Neural crest cell (in vitro differentiated cells): ENCODE measurements at places on chromosomes 11 and 22. TPM values are rescaled to one million over a fixed set of nuclear protein-coding genes. Genes with fewer than 3 reads are reported as not detected.
A peak's percentile ranks its signal among the peaks of the same experiment; 100 is the strongest.

TENM4 gene
- total RNA-seq, result 38.1 and 43.2 TPM in 2 replicates

CCDC116 gene
- total RNA-seq, result 1.2 and 1.3 TPM in 2 replicates

RIMBP3C gene
- total RNA-seq, result 1.0 and 1.4 TPM in 2 replicates

OR4C16 gene
- not detected in 2 replicates for total RNA-seq

ISX gene
- total RNA-seq, result not detected in 2 replicates

TEAD1 gene
- total RNA-seq, result 84.1 and 87.3 TPM in 2 replicates

- DNase-seq, result peak; percentile 26
Observed at GRCh38 chr11:67006029-67006884, 16.7 kb upstream of the SYT12 start.

- DNase-seq, result no peak
Observed at GRCh38 chr11:44818110-44818509, 91.3 kb downstream of the TSPAN18 start.

DNA sequence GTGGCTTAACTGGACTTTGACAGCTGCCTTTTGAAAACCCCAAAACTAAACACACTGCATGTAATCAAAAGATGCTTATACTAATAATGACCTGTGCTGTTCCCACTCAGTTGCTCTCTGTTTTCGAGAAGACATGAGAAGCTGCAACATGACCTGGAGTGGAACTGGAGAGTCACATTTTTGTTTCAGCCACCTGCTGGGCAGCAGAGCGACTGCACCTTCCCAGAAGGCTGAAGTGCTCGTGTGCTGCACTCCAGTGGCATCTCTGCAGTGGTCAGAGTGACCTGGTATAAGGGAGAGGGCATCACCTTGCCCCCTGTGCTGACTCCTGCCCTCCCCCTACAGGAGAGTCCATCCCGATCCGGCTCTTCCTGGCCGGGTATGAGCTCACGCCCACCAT lies 8.6 kb downstream of the THYN1 start:
- no peak for DNase-seq

DNA sequence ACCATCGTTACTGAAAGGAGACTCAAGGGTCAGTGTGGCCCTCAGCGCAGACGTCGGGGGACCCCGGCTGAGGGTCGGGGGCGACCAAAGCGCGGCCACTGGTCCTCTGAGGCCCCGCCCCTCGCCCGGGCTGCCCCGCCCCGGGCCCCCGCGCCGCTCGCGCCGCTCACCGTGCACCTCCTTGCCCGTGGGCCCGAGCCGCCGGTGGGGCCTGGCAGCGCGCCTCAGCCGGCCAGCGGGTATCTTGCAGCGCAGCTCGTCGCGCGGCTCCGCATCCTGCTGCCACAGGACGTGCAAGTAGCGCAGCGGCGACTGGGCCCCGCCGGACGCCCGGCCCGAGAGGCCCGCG lies 419 bp downstream of the ANKRD54 start:
- DNase-seq, result no peak

DNA sequence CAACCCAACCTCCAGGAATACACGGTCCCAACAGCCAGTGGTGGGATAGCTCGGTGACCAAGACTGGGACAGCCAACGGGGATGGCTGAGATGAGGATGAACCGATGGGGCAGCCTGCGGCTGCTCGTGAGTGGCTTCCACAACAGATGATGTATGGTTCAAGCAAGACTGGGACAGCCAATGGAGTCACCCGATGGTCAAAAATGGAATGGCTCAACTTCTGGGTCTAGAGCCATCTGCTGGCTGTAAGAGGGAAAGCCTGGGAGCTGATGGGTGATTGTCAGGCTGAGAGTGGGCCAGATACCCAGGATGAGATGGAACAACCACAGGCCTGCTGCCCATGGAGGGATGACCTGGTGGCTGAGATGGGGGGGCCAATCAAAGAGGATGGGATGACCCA lies 35.5 kb downstream of the SYT7 start:
- no peak for DNase-seq

DNA sequence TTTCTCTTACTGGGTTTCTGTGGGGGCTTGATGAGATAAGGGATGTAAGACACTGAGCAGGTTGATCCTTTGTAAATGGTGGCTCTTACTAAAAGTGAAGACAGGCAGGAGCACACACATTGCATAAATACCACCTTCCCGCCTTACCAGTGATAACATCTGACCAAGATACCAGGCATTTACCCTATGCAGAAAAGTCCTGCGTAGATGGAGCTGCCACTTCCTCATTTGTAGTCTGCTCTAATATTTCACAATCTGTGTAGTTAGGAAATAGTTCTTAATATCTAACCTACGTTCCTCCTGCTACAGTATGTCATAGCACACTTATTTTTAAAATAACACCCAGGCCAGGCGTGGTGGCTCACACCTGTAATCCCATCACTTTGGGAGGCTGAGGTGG lies 23.9 kb upstream of the SWAP70 start:
- DNase-seq, result no peak

DNA sequence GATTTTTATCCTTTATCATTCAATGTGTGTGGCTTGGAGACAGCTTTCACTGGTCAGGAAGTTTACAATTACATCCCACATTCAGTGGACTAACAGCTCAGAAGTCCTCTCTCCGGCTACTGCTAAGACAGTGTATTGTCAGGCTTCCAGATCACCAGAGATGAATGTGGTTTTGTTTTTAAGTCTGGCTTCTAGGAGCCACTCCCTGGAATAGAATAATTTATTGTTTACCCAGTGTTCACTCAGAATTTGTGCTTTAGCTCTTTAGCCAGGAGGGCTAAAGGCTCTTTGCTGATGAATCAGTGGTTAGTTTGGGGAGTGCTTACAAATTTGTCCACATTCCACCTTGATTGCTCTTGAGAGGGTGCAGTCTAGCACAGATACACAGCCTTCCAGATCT lies 26.5 kb downstream of the TRIM77 start:
- DNase-seq, result no peak

GRCh38 chr11:8059571-8060011 lies 21.4 kb upstream of the TUB start:
- no peak for DNase-seq

GRCh38 chr11:24687531-24688147 lies 190.8 kb downstream of the LUZP2 start:
- DNase-seq, result no peak

GRCh38 chr22:50498322-50498890 lies 9.1 kb downstream of the LMF2 start:
- peak; percentile 64 for DNase-seq

DNA sequence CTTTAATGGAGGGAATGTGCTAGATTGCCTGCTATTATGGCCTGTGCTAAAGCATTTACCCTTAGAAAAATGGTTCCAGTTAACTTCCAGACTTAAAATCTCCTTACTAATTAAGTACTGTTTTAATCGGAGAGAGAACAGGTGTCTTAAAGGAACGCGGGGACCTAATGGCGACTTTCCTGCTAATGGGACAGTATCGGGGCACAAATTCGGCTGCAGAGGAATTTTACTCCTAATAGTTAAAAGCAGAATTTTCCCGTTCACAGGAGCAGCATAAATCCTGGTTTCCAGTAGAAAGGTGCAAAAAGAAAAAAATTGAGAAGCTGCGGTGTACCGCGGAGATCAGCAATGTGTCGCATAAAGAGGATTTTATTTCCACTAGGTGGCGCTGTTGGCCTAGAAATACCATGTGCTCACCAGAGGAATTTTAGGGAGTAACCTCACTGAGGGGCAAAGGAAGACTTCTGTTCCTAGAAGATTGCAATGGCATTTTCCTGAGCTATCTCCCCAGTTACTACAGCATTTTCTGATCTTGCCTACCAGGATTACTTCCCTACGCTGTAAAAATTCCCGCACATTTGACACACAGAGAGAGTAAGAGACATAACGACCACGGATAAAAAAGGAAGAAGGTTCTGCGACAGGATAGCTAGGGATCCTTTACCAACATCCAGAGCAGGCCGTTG lies 44.5 kb downstream of the ZNF280B start:
- DNase-seq, result peak; percentile 72

DNA sequence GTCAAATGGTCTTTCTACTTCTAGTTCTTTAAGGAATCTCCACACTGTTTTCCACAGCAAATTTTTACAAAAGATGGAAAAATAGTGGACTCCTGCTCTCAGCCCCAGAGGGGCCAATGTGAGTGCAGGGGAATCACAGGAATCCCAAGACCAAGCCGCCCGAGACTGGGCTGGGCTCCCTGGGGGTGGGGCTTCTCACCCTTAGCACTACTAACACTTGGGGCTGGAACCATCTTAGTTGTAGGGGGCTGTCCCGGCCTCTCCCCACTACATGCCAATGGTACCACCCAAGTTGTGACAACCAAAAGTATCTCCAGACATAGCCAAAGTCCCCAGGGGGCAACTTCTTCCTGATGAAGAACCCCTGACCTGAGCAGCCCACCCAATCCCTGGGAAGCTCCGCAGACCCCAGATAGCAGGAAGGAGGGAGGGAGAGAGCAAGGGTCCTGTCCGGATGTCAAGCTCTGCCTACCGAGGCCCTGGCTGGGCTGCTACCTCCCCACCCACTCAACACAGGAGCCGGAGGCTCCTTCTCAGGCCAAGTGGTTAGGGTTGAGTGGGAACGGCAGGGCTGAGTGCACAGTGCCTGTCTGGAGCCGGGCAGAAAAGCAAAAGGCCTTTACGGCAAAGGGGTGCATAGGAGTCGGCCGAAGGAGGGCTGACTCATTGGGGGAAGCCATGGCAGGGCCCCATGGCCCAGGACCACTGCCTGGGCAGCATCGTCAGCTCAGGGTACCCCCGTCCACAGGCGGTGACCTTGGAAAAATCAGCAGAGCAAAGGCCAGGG lies 122.5 kb upstream of the FGF3 start:
- DNase-seq, result no peak

DNA sequence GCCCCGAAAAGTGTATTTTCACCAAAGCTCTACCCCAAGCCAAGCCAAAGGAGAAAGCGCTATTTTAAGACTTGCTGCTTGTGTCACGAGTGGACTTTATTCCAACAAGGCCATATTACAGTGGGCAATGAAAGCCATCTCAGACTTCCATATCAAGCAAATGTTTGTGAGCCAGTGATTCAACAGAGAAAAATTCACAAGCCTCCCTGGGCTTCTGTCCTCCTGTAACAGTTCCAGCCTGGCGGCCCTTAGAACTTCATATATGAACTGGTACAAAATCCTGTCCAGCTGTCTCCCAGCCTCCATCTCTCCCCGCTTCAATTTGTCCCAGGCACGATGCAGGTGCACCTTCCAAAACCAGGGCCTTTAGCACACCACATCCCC lies 11.2 kb downstream of the LARGE1 start:
- DNase-seq, result no peak

- DNase-seq, result no peak
Observed at GRCh38 chr11:107660066-107660465, 51.8 kb downstream of the SLN start.

- no peak for DNase-seq
Observed at GRCh38 chr22:35220221-35220620, 37.1 kb upstream of the HMGXB4 start.

DNA sequence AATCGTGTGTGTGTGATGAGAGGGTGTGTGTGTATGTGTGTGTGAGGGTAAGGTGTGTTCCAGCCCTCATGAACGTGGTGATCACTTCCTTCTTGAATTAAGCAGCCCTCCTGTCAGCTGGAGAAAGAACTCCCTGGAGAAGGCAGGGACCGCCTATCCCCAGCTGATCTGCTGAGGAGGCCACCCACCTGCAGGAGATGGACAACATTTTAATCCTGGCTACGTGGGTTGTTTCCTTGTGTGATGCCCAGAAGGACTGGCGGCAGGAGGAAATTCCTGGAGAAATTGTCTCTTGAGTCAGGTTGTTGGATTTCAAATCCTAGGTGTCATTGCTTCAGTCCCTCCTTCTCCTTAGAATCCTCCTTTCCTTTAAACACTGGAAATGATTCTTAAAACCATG lies 878.8 kb downstream of the NTM start:
- no peak for DNase-seq

DNA sequence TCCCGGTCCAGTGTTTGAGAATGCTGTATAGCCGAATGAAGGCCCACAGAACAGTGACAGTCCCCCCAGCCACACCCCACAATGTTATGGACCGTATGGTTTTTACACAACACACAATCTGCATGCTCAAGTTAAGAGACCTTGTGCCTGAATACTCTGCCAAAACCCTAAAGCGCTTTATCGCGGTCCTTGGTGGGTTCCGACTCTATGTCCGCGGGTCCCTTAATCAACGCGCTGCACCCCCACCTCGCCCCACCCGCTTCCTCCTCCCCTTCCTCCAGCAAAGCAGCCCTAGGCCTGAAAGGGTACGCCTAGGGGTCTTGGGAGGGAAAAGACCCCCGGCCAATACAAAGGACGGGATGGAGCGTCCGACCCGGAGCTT lies 442 bp downstream of the COPB1 start:
- peak; percentile 29 for DNase-seq

DNA sequence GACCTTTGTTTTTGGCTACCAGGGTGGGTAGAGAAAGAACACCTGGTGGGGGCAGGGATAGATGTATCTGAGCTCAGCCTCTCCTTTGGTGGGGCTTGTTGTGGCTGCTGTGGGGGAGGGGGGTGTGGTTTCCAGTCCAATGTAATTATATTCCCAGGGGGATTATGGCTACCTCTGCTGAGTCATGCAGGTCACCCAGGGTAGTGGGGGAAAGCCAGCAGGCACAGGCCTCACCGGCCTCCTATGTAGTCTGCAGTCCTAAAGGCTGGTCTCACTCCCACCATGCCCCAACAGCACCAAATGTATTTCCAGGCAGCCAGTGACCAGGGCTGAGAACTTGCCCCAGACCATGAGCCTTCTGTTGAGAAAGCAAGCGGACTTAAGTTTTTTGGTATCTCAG lies 119.6 kb downstream of the DYNC2H1 start:
- no peak for DNase-seq

DNA sequence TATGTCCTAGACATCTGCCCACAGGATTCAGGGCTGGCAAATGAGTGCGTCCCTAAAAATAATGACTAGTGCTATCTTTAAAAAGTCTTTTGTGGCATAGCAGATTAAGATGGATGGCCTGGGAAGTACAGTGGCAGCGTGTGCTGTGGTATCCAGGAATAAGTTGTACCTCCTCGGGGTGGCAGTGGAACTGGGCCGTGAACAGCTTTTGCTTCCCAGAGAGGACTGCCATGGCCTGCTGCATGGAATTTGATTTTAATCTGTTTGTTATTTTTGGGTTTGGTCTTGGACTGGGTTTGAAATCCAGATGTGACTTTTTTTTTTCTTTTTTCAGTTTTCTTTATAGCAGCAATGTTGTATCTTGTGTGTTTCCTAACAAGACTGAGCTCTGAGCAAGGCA lies 71.3 kb upstream of the PARVG start:
- DNase-seq, result no peak
